ENCODE measurements at places on chromosomes 16 and 17. TPM values are rescaled to one million over a fixed set of nuclear protein-coding genes. Genes with fewer than 3 reads are reported as not detected.
A peak's percentile ranks its signal among the peaks of the same experiment; 100 is the strongest.

TMC6 gene
- total RNA-seq: 646 TPM

- DNase-seq: peak; percentile 80
- no peaks in the 10 kb centered on the region for H3K36me3 ChIP-seq
- peaks cover 2% of the 10 kb centered on the region for H3K4me1 ChIP-seq
- H3K27ac ChIP-seq: peak overlapping the region; percentile 20
Measured at GRCh38 chr17:76014100-76014924, 12.8 kb downstream of the EVPL start.

- no peak for DNase-seq
- no peak overlapping the region for H3K4me3 ChIP-seq
- no peaks in the 10 kb centered on the region for H3K36me3 ChIP-seq
- H3K27me3 ChIP-seq: no peaks in the 10 kb centered on the region
Measured at GRCh38 chr16:57759541-57760356, 24.2 kb downstream of the KATNB1 start.

DNA sequence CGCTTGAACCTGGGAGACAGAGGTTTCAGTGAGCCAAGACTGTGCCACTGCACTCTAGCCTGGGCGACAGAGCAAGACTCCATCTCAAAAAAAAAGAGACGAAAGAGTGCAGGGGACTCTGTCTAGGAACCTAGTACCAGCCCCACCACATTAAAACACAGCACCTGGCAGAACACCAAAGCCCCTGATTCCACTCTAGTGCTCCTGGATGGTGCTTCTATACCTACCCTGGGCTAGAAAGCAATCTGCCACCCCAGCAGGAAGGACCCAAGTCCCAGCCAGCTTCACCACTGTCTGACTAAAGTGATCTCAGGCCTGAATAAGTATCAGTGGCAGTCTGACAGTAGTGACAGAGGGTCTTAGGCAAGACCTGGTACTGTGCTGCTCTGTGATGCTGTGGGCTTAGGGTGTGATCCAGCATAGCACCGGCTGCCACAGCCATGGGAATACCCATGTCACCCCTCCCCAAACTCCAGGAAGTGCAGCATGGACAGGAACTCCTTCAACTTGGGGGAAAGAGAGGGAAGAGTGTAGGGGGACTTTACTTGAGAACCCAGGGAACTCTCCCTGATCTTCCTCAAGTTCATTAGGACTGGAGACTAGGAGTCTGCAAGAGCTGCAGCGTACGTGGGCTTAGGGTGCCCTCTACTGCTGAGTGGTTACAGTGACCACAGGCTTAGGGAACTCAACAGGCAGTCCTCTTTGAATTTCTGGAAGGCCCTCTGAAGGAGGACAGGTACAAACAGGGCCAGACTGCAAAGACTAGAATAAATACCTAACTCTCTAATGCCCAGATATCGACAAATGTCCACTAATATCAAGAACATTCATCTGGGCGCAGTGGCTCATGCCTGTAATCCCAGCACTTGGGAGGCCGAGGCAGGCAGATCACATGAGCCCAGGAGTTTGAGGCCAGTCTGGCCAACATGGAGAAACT, 30.0 kb upstream of the RNF43 start:
- no peak overlapping the region for H3K4me3 ChIP-seq
- peaks cover 5% of the 10 kb centered on the region for H3K27me3 ChIP-seq
- no peaks in the 10 kb centered on the region for H3K36me3 ChIP-seq

GRCh38 chr17:7260651-7261378, 1.5 kb downstream of the CLDN7 start:
- H3K27ac ChIP-seq: no peak overlapping the region
- H3K4me3 ChIP-seq: peak overlapping the region; percentile 63
- H3K36me3 ChIP-seq: no peaks in the 10 kb centered on the region
- H3K27me3 ChIP-seq: peaks cover 25% of the 10 kb centered on the region

KRTAP3-2 gene
- not detected for total RNA-seq

PTX4 gene
- not detected for total RNA-seq

CCP110 gene
- 38.1 TPM for total RNA-seq

DNA sequence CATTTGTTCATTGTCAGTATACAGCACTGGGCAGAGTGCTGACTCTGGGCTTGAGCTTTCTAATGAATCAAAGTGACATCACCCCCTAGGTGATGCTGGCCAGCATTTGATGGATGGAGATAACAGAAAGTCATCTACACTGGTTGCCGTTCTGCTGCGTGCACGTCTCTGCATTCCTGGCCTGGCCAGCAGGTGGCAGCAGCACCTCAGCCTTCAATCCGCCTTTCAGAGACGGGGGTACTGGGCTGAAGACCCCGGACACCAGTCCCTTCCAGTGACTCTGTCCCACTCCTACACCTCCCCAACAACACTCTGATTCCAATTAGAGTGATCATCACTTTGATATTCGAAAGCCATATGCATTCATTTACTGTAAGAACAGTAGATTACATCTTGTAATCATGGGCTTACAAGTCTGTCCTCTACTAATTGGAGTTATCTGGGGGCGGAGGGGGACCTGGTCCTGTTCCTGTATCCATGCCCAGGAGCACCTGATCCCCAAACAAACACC, 6.0 kb downstream of the CPSF4L start:
- H3K4me1 ChIP-seq: peaks cover 1% of the 10 kb centered on the region
- no peak overlapping the region for H3K27ac ChIP-seq
- H3K4me3 ChIP-seq: no peak overlapping the region
- no peaks in the 10 kb centered on the region for H3K27me3 ChIP-seq
- peak; percentile 69 for DNase-seq
- no peaks in the 10 kb centered on the region for H3K36me3 ChIP-seq

DNA sequence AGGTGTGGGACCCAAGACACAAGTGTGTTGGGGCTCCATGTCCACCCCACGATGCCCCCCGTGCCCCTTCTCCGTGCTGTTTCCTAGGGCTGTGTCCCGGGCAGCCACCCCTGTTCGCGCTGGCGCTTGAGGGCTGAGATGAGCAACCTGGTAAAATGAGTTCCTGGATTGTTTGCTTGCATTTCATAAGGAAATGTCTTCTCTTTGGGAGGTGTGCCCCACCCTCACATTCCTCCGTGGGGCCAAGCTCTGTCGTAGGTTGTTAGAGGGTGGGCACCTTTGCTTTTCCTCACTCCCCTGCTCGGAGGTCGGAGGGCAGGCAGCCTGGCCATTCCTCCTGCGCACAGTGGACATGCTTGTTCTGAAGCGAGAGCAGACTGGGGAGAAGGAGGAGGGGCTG, 171.3 kb upstream of the CHMP6 start:
- DNase-seq: peak; percentile 22
- peak overlapping the region; percentile 76 for H3K27ac ChIP-seq
- no peaks in the 10 kb centered on the region for H3K27me3 ChIP-seq
- peak overlapping the region; percentile 42 for H3K4me3 ChIP-seq
- H3K4me1 ChIP-seq: peaks cover 23% of the 10 kb centered on the region

PLA2G10 gene
- not detected for total RNA-seq

HOXB1 gene
- not detected for total RNA-seq

- H3K4me1 ChIP-seq: peaks cover 31% of the 10 kb centered on the region
- H3K27ac ChIP-seq: peak overlapping the region; percentile 83
- peaks cover 29% of the 10 kb centered on the region for H3K36me3 ChIP-seq
Measured at GRCh38 chr17:43175213-43176118, 4.5 kb downstream of the NBR1 start.

ALOX15 gene
- total RNA-seq: not detected

- no peaks in the 10 kb centered on the region for H3K27me3 ChIP-seq
- no peaks in the 10 kb centered on the region for H3K4me1 ChIP-seq
- DNase-seq: no peak
- no peak overlapping the region for H3K4me3 ChIP-seq
- H3K27ac ChIP-seq: no peak overlapping the region
Measured at GRCh38 chr16:88059701-88060386, 108.6 kb downstream of the BANP start.

DNA sequence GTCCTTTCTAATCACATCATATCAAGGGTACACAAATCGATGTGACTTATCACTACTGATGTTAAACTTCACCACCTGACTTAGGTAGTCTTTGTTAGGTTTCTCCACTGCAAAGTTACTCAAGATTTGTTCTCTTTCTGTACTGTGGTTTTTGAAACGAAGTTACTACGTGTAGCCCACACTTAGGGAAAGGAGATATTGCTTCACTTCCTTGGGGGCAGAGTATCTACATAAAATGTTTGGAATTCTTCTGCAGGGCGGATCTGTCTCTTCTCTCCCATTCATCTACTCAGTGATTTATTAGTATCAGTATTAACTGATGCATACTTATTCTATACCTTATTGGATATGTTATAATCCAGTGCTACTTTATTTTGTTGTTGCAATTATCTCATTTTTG, 403.6 kb upstream of the MON1B start:
- no peaks in the 10 kb centered on the region for H3K4me1 ChIP-seq
- H3K27ac ChIP-seq: no peak overlapping the region
- DNase-seq: no peak
- no peaks in the 10 kb centered on the region for H3K27me3 ChIP-seq
- no peak overlapping the region for H3K4me3 ChIP-seq

HOXB6 gene
- total RNA-seq: not detected

- DNase-seq: no peak
- peaks cover 28% of the 10 kb centered on the region for H3K36me3 ChIP-seq
- peak within 1 kb of the TSS; percentile 80 for H3K4me3 ChIP-seq
- peaks cover 18% of the 10 kb centered on the region for H3K4me1 ChIP-seq
- H3K27me3 ChIP-seq: no peaks in the 10 kb centered on the region
- H3K27ac ChIP-seq: peak within 1 kb of the TSS; percentile 64
Measured at GRCh38 chr17:1649844-1650501, at the start of gene RILP. Gene RILP, minus strand, starts transcription at chr17:1649866. Its CDS starts 62 bp downstream, at chr17:1649804.
